AML-193 (cell line): ENCODE measurements at places on chromosomes 7 and 10.

- DNase-seq, result no peak
Measured at GRCh38 chr7:24668927-24669635, 88.2 kb downstream of the GSDME start.

- DNase-seq, result no peak
Measured at GRCh38 chr10:46002916-46003693, 27.3 kb downstream of the NCOA4 start.

GRCh38 chr7:151114151-151115090 lies 28.1 kb downstream of the AGAP3 start:
- DNase-seq, result no peak

DNA sequence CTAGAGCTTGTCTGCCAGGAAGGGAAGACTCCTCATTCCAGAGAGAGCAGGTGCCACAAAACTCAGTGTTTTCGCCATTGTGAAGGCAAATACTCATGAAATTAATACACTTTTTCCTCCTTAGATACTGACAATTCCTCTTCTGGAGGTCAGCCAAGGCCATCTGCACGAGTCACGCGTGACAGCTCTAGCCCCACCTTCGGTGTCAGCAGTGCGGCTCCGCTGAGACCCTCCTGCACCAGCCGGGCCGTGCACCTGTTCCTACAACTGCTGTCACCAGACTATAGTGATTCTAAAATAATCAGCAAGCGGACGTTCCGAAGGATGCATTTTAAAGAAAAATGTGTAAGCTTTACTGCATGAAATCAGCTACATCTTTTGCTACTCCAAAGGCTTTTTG lies 127.7 kb downstream of the DIP2C start:
- DNase-seq, result no peak

DNA sequence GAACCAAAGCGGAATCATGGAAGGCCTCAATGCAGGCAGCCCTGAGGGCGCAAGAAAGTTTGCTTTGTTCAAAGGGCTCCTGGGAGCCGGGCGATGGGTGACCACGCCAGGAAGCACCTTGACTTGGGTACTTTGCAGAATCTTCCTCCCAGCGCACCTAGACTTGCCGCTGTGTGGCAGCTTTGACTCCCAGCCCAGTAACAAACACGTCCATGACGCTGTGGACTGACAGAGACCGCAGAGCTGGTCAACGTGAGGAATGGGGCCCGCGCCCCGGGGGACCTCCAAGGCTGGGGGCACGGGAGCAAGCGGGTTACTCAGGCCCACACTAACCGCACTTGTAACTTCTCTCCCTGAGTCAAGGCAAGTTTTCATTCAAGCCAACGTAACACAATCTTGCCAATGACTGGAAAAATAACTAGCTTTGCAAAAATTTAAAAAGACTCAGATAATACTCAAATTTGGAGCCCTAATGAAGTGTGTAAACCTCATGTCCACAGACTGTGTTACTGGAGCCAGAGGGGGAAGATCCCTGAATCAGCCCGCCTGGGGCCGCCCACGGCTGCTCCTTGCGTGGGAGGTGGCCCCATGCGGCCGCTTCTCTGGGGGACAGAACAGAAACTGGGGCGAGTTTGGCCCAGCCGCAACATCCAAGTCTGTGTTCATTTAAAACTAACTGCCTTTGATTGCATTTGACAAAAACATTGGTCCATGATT lies 130.8 kb downstream of the DNAJB6 start:
- DNase-seq, result no peak

DNA sequence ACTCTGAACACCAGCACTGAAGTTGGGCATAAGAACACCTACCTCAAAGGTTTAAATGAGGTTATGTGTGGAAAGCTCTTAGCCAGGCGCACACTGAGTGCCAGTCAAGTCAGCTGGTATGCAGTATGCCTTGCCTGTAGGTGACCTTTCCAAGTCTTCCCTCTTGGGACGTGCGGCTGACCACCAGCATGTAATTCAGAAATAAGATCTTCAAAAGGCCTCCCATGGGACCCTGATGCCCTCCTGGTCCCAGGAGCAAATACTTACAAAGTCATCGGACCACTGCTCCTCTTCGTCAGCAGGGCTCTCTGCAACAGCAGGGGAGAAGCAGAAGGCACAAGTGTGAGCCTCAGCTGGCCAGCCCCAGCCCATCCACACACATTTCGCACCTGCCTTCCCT lies 40.8 kb downstream of the BLNK start:
- no peak for DNase-seq

- DNase-seq, result no peak
Measured at GRCh38 chr7:20282959-20283358, 47.7 kb upstream of the ITGB8 start.

GRCh38 chr10:11810313-11810766 lies 12.8 kb upstream of the PROSER2 start:
- DNase-seq, result no peak

DNA sequence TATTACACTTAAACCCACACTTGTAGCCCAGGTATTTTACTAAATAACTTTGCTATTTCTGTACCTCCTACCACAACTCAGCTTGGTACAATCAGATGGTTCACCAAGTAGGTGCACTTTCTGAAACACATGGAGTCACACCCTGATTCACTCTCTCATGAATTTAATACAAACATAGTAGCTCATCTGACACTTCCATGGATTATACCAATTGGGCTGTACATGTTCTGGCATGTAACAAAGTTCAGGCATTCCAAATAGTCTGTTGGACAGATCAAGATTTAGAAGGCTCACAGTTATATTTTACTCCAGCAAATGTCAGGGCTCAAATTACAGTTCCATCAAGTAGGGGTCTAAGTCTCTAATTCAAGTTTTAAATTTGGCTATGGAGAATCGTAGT lies 62.2 kb upstream of the RNF148 start:
- no peak for DNase-seq

- DNase-seq, result peak; percentile 91
Measured at GRCh38 chr10:63236113-63236935, 103.2 kb downstream of the NRBF2 start.

DNA sequence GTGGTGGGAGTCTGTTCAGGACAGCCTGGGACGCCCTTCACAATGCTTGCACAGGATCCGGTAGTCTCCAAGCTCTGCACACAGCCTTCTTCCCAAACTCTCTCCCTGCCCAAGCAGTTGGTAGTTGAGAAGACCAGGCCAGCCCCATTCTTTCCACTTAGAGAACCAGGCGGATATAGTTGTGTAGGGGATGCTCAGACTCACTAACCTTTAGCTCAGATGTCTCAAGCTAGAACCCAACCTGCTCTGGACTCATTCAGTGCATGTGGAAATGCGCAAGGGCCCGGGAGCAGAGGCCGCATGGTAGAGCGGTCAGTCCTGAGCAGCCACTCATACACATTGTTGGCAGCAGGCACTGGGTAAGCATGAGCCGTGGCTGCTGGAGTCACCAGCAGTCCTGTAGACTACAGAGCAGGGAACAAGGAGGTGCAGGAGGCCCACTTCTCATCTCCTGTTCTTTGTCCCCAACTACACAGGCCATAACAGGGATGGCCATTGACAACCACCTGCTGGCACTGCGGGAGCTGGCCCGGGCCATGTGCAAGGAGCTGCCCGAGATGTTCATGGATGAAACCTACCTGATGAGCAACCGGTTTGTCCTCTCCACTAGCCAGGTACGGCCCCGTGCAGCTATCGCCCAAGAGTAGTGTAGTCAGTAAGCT lies 17.2 kb upstream of the C10orf53 start:
- DNase-seq, result no peak

DNA sequence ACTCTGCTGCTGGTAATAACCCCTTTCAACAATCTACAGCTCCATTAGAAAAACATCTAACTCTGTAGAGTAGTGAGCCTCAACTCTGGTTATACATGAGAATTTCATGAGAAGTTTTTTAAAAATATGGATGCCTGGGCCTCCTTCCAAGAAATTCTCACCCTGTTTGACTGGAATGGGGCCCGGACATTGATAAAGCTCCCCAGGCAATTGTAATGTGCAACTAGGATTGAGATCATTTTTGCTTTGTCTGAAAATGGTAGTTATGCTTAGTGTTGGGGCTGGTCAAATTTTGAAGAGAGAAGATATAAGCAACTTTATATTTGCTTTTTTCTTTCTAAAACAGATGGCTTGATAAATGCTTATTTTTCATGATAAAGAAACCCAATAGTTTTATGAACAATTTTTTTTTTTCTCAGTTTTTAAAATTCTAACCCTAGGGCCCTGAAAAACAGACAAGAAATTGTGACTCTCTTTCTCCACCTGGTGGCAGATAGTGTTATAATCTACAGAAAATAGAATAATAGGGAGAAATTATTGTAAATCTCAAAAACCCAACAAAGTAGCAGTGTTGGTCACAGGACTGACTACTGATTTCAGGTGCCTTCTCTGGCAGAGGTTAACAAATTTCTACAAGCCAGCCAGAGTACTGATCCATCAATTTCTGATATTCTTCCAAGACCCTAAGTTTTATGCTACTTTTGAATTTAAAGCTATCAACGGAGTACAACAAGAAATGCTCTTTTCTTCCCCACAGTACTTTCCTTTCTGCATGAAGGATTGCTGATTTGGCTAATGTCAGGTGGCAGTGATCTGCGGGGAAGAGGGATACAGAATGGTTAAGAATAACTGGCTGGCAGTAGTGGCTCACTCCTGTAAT lies 174.8 kb downstream of the DKK1 start:
- DNase-seq, result peak; percentile 22

DNA sequence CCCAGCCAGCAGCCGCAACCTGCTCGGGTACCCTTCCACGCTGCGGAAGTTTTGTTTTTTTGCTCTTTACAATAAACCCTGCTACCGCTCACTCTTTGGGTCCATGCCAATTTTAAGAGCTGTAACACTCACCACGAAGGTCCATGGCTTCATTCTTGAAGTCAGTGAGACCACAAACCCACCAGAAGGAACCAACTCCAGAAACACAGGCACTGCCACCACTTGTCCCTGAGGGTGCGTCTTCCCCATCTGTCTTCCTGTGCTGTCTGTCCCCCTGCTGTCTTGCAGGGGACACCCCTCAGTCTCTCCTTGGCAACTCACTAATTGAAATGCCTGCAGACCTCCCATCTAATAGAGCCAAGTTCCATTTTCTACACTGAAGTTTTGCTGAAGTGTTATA lies 48.5 kb upstream of the RSU1 start:
- no peak for DNase-seq

DNA sequence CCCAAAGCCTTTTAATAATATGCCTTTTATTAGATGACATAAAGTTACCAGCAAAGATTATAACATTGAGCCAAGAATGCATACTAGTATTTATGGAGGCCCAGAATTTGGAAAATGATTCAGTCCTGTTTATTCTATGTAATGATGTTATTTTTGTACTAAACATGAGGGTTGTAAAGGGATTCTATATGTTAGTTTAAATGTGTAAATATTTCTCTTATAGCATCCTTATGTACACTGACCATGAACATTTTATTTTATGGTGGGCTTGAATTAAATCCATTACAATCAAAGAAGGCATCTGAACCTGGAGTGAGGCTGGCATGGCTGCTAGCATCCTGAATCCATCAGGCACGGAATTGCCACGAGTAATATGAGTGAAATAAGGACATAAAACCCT lies 80.2 kb downstream of the RAB18 start:
- DNase-seq, result no peak

DNA sequence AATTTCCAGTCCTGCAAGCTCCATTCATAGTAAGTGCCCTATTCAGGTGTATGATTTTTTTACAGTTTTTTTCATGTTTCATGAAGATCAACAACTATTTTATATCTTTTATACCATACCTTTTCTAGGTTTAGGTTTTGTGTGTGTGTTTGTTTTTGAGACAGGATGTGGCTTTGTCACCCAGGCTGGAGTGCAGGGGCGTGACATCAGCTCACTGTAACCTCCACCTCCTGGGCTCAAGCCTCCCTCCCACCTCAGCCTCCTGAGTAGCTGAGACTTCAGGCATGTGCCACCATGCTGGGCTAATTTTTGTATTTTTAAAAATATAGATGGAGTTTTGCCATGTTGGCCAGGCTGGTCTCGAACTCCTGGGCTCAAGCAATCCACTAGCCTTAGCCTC lies 35.0 kb downstream of the ARMH3 start:
- DNase-seq, result no peak

GRCh38 chr7:152849128-152849527 lies 89.6 kb downstream of the ACTR3B start:
- no peak for DNase-seq

- no peak for DNase-seq
Measured at GRCh38 chr7:94245500-94245899, 149.2 kb upstream of the COL1A2 start.

DNA sequence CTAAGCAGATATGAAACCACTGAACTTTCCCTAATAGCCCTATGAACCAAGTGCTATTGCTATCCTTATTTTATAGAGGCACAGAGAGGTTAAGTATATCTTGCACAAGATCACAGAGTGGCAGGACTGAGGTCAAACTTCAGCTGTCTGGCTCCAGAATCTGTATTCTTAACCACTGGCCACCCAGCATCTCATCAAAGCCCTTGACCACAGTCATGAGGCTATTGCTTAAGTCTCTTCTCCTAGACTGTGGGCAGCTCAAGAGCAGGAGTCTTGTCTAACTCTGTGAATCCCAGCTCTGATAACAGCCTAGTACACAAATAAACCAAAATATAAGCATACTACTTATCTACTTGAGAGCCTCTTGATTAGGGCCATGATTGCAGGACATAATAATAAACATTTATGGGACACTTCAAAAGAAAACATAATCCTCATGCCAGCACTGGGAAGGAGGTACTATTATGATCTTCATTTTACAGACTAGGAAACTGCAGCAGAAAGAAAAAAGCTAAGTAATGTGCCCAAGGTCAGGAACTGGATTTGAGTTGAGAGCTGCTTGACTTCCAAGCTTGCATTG lies 22.4 kb upstream of the SMC3 start:
- DNase-seq, result peak; percentile 15

DNA sequence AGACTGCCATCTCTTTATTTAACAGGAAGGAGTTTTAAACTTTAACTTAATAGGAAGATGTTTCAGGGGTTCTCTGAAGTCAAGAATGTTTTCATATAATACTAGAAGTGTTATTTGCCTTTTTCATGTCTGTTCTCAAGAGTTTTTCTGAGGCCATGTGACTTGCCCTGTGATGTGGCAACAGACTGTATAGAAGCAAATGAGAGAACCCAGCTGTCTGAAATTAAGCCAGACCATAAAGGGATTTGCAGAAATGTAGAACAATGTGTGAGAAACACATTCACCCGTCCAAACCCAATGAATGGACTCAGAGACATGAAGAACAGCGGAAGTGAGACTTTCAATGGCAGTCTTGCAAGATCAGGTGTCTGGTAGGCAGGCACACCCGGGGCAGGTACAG lies 23.8 kb downstream of the MAPK8 start:
- no peak for DNase-seq

DNA sequence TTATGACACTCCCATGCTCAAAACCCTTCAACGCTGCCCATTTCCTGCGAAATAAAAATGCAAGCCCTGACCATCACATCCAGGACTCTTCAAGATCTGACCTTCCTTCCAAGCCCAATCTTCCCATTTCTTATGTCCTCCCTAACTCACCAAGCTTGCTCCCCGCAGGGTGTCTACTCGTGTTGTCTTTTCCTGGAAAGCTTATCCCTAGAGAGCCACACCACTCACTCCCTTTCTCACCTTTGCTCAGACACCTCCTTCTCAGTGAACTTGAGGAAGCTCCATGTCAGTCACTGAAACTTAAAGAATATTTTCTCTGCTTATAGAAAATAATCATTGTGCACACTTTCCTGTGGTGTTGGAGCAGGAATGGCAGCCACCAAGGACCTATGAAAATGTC lies 54.4 kb upstream of the CACNB2 start:
- no peak for DNase-seq

GRCh38 chr10:86204421-86205305 lies 161.9 kb downstream of the GRID1 start:
- no peak for DNase-seq

- no peak for DNase-seq
Measured at GRCh38 chr7:117807676-117808075, 65.6 kb downstream of the CTTNBP2 start.

GRCh38 chr7:15886626-15887025 lies 200.1 kb upstream of the MEOX2 start:
- no peak for DNase-seq
